ENCODE measurements at places on chromosomes 7 and 10. TPM values are rescaled to one million over a fixed set of nuclear protein-coding genes. Genes with fewer than 3 reads are reported as not detected.
A peak's percentile ranks its signal among the peaks of the same experiment; 100 is the strongest.

EVX1 gene
- not detected for total RNA-seq

CAMK2B gene
- total RNA-seq, result 3.1 TPM

ZSCAN21 gene
- total RNA-seq, result 14.3 TPM

TBC1D12 gene
- total RNA-seq, result 11.4 TPM

GRCh38 chr10:77537071-77537470, 100.5 kb downstream of the KCNMA1 start:
- no peak for DNase-seq

GRCh38 chr7:6623589-6624245, 8.3 kb downstream of the ZNF853 start:
- DNase-seq, result no peak

- no peak for DNase-seq
Observed at GRCh38 chr10:88781206-88781605, 21.3 kb upstream of the LIPM start.

DNA sequence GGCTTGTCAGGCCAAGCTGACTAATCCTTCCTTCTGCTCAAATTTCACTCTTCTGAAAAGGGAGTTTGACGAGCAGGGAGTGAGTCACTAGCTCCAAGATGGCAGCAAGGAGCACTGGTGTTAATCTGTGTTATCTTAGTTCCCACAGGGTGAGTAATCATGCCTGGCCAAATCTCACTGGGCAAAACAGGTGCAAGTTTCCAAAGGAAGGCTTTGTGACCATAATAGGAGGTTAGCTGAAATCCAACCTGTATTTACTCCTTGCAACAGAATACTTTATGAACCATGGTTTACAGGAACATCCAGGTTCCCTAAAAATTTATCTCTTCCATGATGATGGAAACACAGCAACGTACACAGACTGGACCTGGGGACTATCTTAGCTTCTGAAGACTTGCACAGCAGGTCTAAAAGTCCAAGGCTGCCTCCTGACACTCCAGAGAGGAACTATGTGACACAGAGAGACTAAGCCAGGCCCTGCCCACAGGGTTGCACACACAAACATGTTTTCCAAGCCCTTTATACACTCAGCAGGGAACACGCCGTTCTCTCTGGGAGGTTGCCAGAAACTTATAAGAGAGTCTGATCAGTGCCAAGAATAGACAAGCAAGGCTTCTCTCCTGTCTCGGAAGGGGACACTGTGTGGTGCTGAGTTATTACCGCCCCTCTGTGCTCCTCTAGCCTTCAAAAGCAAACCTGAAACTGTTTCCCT, 46.3 kb downstream of the PDK4 start:
- peak; percentile 96 for DNase-seq

DNA sequence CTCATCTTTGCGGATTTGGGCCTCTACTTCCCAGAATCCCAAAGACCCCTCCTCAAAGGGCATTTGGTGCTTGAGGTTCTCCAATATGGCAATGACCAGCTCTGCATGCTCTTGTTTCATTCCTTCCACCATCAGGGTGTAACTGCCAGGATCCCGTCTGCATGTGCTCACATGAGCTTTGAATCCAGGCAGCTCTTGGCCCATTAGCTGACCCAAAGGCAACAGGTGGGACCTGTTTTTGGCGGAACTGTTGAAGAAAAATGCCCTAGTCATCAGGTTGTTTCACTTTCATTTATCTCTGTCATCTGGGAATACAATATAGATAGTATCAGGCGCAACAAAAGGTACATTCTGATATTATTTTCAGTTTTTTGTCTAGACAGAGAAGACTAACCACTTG, 159.1 kb upstream of the TCF7L2 start:
- no peak for DNase-seq

DNA sequence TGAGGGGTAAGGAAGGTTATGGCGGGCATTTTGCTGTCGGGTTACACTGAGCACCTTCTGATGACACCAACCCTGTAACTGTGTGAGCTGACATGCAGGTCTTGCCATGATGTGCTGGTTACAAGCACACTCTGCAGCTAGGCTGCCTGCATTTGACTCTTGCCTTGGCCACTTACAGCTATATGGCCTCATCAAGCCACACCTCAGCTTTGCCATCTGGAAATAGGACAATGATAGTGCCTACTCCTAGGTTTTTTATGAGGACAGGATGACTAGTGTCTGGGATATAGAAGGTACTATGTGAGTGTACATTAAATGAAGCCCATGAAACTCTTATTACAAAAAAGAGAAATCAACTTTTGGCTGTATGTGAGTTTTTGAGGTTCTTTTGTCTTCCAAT, 58.0 kb downstream of the AKR1B1 start:
- no peak for DNase-seq

- DNase-seq, result no peak
Observed at GRCh38 chr10:26544932-26545331, 106.8 kb downstream of the APBB1IP start.

GRCh38 chr7:144519925-144520324, 116.4 kb upstream of the NOBOX start:
- DNase-seq, result no peak

- DNase-seq, result peak; percentile 22
Observed at GRCh38 chr10:107544706-107545520, 380.4 kb upstream of the SORCS1 start.

GRCh38 chr7:108618056-108618455, 48.4 kb downstream of the DNAJB9 start:
- DNase-seq, result no peak

GRCh38 chr7:156178857-156179256, 366.6 kb upstream of the SHH start:
- DNase-seq, result no peak

- no peak for DNase-seq
Observed at GRCh38 chr7:100972002-100972347, 2.6 kb downstream of the MUC12 start.

- no peak for DNase-seq
Observed at GRCh38 chr7:45033931-45034290, 33.9 kb downstream of the CCM2 start.

DNA sequence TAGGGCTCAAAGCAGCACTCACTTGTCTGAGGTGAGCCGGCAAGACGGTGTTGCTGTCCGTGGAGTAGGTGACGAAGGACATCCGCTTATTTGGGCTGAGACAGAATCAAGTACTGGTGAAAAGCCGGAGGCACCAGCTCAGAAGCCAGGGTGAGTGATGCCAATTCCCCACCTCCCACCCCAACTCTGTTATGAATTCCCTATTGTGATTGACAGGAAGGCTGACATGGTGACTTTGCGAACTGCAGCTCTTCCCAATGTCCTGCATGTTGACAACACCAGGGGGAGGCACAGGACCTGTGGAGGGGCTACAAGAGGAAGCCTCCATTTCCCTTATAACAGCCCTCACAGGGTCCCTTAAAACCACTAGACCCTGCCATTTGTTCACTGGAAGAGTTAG, 52.3 kb upstream of the MSMB start:
- no peak for DNase-seq

Data from A172 (cell line).